Left cardiac atrium (tissue), 4 donors: ENCODE measurements at places on chromosomes 6 and 20.

DNA sequence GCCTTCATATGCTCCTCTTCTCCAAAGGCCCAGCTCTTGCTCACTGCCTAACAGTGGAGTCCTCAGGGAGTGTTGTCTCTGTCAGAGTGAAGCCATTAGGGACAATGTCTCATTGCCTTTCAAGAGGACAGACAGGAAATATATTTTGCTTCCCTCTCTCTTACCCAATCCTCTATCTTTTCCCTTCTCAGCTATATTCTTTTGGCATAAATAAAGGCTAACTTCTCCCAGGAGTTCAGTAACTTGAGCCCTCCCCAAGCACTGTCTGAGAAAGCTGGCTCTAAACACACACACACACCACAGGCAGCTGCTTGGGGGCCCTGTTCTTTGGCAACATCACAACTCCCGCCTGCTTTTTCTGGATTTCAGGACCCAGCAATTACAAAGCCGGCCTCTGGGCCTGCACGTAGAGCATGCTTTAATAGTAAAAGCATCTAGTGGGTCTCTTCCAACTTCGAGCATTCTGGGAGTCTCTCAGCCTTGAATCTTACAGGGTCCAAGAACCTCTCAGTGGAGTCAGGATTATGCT is 34.7 kb upstream of the LAMA4 start:
- peak; percentile 64 for DNase-seq

DNA sequence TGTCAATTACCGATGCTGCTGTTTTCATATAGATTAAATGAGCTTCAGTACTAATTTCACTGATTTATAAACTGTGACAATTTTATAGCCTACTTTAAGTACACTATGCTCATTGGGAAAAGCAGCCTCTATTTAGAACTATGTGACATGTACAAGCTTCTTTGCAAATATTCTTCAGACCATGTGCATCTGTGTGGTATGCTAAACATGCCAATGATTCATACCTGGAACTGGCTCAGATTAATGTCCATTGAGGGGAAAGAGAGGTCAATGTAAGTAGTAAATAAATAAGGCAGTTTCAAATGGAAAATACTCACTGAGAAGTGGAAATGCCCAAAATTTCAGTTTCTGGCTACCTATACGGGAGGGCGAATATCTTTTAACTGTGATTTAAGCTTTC is 777.7 kb downstream of the C6orf118 start:
- no peak for DNase-seq

DNA sequence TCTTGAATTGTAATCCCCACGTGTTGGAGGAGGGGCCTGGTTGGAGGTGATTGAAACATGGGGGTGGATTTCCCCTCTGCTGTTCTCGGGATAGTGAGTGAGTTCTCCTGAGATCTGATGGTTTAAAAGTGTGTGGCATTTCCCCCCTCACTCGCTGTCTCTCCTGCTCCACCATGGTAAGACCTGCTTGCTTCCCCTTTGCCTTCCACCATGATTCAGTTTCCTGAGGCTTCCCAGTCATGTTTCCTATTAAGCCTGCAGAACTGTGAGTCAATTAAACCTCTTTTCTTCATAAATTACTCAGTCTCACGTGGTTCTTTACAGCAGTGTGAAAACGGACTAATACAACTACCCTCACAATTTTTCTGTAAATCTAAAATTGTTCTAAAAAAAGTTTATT is 26.8 kb upstream of the FAM184A start:
- DNase-seq = no peak

DNA sequence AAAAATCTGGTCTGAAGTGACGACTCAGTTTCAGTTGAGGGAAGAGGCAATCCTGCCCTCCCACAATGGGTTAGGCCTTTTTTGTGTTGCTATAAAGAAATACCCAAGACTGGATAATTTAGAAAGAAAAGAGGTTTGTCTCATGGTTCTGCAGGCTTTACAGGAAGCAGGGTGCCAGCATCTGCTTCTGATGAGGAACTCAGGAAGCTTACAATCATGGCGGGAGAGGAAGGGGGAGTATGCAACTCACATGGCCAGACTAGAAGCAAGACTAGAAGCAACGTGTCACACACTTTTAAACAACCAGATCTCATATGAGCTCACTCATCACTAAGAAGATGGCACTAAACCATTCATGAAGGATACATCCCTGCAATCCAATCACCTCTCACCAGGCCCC is 529.3 kb downstream of the KIF16B start:
- no peak for DNase-seq

GRCh38 chr20:35200267-35200666 is 26.2 kb upstream of the MMP24 start:
- DNase-seq = no peak
